ENCODE measurements at places on chromosomes 6 and 20.

GRCh38 chr6:170294813-170295509 lies 4.1 kb upstream of the DLL1 start:
- no peak for DNase-seq

- no peak for DNase-seq
These were observed 174.9 kb downstream of the QKI start for GRCh38 chr6:163589387-163589786.

GRCh38 chr6:164370773-164371172 lies 938.6 kb downstream of the C6orf118 start:
- DNase-seq: no peak

DNA sequence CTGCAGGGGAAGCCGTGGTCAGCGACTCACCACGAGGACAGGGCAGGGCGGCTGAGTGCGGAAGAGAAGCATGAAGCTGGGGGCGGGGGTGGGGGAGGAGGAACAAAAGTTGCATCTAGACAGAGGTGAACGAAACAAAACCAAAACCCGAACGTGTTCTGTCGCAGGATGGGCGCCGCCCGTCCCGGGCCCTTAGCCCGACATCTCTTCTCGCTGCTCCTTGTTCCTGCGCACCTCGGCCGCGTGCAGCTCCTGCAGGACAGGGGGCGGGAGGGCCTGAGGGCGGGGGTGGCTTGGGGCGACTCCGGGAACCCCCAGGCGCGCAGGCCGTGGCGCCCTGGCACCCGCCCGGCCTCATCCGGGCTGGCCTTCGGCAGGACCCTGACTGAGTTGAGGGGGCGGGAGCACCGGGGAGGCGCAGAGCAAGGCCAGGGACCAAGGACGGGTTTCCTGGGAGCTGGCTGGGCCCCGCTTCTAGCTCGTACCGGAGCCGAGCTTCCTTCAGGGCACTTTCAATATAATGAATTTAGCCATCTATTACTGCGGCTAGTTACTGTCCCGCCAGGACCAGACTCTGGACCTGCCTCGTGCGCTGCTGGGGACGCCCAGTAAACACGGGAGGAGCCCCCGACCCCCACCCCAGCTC lies 12.0 kb downstream of the STMN3 start:
- peak; percentile 73 for DNase-seq

- peak; percentile 78 for DNase-seq
These were observed 31.8 kb downstream of the PSMB9 start for GRCh38 chr6:32885698-32886286.

DNA sequence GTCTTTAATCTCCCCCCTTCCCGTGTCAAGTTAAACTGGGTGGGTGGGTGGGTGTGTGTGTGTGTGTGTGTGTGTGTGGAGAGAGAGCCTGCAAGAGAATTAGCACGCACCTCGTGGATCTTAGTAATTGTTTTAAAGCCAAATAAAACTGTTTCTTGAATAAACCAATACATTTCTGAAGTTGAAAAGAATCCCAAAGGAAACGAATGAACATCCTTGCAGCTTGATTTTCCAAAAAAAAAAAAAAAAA lies 381 bp upstream of the BICRAL start:
- no peak for DNase-seq

- DNase-seq: no peak
These were observed 38.9 kb downstream of the CSNK2A1 start for GRCh38 chr20:504632-505075.

DNA sequence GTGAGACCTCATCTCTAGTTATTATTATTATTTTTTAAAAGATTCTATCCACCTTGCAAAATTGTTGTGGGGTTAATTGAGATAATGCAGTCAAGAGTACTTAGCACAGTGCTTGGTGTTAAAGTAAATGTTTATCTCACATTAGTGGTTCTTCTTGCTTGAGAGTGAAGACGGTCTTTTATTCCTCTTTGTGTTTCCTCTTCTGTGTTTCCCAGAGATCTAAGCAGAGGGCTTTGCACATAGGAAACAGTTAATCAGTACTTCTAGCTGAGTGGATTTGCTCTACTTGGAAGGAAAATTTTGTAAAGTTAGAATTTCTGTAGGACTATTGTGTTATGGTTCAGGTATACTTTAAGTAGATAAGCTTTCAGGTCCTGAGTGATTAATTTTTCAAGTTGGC lies 3.5 kb downstream of the ARMC2 start:
- DNase-seq: no peak

DNA sequence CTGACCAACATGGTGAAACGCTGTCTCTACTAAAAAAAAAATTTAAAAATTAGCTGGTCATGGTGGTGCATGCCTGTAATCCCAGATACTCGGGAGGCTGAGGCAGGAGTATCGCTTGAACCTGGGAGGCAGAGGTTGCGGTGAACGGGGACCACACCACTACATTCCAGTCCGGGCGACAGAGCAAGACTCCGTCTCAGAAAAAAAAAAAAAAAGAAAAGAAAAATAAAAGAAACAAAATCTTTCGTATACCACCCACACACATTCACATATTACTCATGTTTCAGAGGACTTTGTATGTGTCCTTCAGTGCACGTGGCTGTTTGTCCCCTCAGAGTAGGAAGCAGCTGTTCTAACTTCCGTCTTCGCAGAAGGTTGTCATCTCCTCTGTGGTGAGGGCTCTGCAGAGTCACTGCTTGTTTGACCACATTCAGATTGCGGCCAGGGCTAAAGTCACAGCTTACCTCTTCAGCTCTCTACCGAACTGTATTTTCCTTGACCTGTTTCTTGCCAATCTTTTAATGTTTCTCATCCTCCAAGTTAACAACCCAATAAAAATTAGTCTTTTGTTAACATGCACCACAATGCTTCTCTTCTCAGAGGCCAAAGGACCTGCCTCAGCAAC lies 36.6 kb upstream of the HIVEP1 start:
- DNase-seq: no peak

GRCh38 chr20:41110930-41111577 lies 26.3 kb upstream of the PLCG1 start:
- DNase-seq: no peak

- no peak for DNase-seq
These were observed 3.1 kb downstream of the CPXM1 start for GRCh38 chr20:2797136-2797983.

- no peak for DNase-seq
These were observed 312.7 kb upstream of the SGK1 start for GRCh38 chr6:134630508-134631121.

DNA sequence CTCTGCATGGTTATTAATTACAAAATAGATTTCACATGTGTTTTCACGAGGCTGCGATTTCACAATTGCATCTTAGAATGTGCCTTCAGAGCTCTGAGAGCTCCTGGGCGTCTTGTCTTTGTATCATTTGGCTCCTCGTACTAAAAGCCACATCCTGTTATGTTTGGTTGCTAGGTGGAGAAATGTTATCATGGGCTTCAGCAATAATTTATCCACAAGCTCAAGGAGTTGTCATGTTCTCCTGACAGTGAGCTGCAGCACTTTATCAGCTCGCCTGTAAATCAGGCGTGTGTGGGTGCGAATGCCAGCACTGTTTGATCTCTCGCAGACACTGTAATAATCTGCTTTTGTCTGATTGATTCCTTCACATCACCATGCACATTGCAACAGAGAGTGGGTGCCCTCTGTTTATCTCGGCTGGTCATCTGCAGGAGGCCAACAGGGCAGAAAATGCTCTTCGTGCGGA lies 218.6 kb upstream of the ZFP64 start:
- DNase-seq: peak; percentile 94

GRCh38 chr6:24126586-24127192 lies 674 bp downstream of the NRSN1 start:
- no peak for DNase-seq

- no peak for DNase-seq
These were observed at the start of gene ADAM33 for GRCh38 chr20:3681931-3682781. TSS of gene ADAM33 (minus strand) at chr20:3682010. CDS start at chr20:3682004, 6 bp downstream.

GRCh38 chr6:56582236-56582635 lies 60.5 kb downstream of the DST start:
- no peak for DNase-seq

DNA sequence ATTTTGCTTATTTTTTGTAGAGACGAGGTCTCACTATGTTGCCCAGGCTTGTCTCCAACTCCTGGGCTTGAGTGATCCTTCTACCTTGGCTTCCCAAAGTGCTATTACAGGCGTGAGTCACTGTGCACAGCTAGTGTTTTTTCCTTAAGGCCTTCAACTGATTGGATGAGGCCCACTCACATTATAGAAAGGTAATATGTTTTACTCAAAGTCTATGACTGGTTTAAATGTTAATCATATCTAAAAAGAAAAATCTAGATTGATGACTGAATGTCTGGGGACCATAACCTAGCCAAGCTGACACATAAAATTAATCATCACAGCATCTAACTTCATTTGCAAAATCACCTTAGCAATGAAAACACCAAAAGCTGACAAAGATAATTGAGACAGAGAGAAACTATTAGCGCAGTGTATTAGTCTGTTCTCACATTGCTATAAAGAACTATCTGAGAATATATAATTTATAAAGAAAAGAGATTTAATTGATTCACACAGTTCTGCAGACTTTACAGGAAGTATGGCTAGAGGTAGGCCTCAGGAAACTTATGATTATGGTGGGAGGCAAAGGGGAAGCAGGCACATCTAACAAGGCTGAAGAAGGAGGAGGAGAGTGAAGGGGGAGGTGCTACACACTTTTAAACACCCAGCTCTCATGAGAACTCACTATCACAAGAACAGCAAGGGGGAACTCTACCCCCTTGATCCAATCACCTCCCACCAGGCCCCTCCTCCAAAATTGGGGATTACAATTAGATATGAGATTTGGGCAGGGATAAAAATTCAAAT lies 66.8 kb upstream of the ARHGAP18 start:
- no peak for DNase-seq

DNA sequence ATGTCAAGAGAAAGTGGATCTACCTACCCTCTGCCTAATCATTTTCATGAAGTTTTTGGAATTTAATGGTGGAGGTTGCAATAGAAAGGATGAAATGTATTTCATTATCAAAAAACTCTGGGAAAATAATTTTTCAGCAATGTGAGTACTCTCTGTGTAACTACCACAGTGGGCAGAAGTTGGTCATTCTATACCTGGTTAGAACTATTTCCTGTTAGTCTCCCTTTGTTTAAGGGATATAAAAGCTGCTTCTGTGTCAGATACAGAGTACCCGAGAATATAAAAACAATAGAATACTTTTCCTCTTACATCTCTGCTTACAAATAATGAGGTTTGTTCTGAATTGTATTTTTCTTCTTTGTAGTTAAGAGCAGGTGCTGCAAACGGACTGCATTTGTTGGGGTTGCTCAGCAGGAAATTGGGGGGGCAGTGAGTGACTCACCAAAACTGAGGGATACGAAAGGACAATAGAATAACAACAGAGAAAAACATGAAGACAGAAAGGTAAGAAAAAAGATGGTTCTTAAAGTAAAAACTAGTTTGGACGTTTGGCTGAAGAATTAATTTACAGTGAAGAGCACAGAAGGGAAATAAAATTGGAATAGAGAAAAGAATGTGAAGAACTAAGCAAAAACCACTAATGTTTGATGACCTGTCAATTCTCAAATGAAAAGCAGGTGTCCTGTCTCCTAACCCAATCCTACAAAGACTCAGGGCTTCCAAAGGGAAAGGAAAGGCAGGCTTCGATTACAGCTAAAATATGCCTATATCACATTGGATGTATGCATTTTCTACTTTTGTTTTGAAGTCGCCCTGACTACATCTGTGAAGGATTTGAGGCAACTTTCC lies 703.1 kb downstream of the RFPL4B start:
- DNase-seq: no peak

DNA sequence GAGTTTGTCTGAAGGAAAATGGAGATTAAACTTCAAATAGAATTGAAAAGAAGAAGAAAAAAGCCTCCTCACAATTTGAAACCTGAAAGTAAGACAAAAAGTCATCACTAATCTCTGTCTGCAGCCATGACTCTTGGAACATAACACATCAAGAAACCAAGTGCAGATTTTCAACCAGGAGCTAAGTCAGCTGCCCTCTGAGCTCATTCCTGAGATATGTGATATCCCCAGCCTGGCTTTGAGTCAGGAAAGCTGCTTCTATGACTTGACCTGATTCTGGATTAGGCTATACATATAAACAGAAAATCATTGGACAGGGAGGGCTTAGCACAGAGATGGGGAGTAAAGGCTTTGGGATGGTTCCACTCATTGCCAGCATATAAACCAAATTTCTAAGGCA lies 891.4 kb downstream of the TFAP2A start:
- DNase-seq: no peak

GRCh38 chr20:24378661-24379483 lies 90.6 kb upstream of the SYNDIG1 start:
- DNase-seq: no peak

DNA sequence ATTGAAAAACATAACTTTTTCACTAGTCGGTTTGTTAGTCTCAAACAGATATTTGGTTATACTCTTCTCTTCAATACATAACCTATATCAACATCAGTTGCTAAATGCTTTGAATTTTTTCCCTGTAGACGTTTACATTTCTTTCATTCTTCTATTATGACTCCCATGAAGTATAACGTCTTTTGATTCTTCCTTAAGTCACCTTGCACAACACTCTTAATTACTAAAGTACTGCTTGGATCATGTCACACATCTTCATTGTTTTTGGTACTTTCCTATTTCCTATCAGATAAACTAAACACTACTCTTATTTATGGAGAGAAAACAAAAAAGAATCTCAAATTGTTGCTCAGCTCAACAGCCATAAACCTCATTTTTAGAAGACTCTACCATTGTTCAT lies 23.0 kb upstream of the BMP5 start:
- DNase-seq: no peak

DNA sequence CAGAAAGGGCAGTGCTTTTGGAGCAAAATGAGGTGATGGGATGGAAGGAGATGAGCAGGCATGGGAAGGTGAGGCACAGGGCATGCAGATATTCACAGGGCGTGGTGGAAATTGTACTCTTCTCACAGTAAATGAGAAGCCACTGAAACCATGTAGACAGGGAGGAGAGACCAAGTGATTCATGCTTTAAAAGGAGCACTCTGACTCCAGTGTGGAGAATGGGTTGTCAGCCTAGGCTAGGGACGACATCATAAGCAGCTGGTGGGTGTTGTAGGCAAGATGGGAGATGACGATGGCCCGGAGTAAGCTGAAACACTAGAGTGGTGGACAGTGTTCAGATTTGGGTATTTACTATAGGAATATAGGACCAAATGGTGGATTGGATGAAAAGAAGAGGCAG lies 18.4 kb downstream of the PDE7B start:
- DNase-seq: no peak

GRCh38 chr6:36760685-36761435 lies 63.2 kb downstream of the RAB44 start:
- no peak for DNase-seq

GRCh38 chr6:11168091-11168635 lies 56.6 kb upstream of the ERVFRD-1 start:
- DNase-seq: no peak

Data from CD8-positive, alpha-beta T cell (primary cell).